Kidney tubule cell (primary cell): ENCODE measurements at places on chromosomes 5 and 9.

DNA sequence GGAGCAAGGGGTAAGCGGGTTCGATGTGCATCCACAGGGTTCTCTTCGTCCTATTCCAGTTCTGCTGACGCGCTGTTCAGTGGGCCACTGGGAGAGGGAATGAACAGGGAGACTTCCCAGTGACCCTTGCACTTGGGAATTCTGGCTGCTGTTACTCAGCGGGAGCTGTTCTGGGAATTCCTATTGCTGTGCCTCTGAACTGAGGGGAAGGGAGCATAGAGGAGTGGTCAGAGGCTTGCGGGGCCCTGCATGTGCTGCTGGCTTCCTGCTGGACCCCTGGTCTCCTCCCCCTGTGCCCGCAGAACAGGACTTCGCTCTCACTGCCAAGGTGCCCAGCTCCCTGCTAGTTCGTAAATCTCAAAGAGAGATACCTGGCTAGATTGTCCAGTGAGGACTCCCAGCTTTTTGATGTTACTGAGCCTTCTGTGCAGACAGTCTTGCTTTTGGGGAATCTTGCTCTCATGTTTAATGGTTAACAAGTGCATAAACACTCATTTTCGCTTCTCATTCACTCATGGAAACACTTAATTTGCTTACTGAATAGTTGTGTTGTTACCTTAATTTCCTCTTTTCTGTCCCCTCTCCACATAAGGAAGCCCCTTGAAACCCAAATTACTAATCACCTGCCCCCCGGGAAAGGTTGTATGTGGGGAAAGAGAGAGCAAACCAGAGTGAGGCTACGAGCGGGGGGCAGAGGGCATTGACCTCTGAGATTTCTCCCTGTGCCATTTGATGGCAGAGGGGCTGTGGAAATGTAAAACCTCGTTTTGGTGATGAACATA lies 5.9 kb downstream of the TRIO start:
- DNase-seq = peak; percentile 60

GRCh38 chr9:86531971-86532640 lies 177.9 kb upstream of the TUT7 start:
- DNase-seq = no peak

DNA sequence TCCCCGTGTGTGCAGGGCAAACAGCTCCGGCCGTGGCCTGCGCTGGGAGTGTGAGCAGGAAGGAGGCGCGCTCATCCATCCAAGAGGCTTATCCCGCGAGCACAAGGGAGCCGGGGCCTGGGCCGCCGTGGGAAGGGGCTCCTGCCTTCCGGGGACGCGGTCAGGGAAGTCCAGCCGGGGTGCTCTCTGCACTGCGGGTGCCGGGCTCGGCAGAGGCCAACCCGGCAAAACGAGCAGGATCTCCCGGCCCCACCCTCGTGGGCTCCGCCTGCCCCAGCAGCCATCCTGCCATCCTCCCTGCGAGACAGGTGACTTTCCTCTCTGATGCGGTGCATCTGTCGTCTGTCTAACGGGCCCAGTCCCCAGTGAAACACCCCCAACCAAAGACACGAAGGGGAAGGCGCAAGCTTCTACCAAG lies 244.2 kb downstream of the AUH start:
- no peak for DNase-seq

DNA sequence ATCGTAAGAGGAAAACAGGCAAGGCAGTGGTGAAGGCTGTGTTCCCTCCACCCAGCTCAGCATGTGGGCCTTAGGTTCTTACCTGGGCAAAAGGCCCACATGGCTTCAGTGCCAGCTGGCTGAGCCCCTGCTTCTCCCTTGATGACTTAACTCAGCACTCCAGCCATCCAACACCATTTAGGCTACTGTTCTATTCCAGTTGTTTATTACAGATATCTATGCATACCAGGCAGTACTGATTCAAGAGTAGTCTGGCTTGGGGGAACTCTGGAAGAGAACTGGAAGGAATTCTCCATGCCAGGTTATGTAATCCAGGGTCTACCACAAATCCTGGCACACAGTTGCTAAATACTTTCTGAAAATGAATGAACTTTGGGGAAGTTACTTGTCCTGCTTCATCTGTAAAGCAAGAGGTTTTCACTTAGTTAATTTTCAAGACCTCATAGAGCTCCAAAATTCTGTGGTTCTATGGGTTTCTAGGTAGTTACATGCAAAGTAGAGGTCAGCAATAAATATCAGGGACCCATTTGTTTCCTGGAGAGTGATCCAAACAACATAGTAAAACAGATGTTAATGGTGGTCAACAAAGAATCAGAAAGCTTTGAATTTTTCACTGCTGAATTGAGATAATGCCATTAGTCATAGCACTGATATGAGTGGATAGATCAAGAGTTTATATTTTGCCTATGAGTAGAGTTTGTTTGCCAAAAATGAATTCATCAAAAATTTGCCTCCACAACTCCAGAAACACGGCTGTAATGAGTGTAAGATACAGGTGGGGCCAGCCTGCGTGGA lies 88.2 kb upstream of the OSMR start:
- no peak for DNase-seq

GRCh38 chr5:147436596-147436995 lies 73.3 kb downstream of the DPYSL3 start:
- no peak for DNase-seq

DNA sequence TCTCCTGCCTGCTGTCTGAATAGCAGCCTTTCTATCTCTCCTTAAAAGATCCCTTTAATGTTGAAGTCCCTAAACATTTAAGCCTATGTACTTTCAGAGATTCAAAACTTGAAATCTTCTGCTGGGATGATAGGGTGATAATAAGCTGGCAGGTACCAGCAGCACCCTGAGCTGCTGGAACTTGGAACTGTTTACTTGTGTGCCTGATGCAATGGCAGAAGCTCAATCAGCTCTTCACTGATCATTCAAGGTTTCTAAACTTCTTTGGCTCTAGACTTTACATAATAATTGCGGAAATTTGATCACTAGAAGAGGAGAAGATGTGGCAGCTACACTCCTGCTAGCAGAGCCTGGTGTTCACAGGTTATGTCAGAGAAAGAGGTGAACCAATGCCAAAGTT lies 27.6 kb downstream of the MRPS27 start:
- DNase-seq = no peak

DNA sequence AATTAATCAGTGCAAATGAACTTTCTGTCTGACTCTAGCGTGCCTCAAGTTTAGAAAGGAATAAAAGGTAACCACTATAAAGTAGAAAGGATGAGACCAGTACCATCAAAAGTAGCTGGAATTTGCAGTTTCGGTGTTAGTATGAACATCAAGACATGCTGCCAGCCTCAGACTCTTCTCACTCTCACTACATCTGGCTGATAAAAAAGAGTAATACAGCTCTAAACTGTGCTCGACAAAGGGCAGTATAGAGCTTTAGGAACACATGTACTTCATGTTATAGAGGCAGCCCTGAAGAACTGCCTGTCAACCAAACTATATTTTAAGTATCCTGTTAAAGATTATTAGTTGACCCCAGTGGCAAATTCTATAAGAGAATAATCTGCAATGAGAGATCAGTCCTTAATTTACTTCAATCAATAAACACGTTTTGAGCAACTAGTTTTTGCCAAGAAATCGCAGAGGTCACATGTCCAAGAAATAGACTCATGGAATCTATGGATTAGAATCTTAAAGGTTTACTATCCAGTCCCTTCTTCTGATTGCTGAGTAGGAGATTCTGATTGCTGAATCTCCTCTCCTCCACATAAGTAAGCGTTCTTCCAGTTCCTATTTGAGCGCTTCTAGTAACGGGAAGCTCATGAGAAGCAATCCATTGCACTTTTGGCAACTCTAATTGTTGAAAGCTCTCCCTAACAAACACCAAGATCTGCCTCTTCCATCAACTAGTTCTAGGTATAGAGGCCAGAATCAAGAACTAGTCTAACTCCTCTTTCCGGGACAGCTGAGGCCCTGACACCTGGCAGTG lies 941 bp downstream of the XPA start:
- no peak for DNase-seq

DNA sequence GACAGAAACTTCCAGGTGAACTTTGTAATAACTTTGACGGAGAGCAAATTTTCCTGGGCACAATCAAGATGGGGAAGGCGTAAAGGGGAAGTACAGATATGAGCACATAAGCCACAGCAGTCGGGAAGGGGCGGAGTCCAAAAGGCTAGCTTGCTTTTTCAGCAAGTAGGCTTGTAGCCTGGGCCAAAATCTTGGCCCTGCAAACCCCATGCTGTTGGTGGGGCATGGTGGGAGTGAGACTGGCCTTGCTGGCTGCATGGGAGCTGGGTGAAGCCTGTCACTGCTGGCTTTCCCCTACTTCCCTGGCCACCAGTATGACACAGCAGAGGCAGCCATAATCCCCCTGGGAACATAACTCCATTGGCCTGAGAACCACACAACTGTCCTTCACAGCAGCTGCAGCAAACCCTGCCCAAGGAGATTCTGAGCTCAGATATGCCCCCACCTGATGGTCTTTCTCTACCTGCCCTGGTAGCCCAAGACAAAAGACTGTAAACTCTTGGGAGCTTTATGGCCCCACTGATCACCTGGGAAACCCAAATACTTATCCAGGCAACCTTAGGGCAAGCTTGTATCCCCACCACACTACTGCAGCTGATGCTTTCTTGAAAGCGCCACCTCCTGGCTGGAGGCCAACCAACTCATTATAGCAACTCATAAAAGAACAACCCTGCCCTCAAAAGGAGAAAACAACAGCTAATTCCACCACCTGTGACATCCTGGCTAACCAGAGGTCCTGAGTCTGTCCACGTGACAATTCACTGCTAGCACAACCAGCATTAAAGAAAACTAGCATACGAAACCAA lies 24.0 kb downstream of the DCTN4 start:
- DNase-seq = no peak

GRCh38 chr9:98236901-98237487 lies 18.5 kb downstream of the TBC1D2 start:
- no peak for DNase-seq

DNA sequence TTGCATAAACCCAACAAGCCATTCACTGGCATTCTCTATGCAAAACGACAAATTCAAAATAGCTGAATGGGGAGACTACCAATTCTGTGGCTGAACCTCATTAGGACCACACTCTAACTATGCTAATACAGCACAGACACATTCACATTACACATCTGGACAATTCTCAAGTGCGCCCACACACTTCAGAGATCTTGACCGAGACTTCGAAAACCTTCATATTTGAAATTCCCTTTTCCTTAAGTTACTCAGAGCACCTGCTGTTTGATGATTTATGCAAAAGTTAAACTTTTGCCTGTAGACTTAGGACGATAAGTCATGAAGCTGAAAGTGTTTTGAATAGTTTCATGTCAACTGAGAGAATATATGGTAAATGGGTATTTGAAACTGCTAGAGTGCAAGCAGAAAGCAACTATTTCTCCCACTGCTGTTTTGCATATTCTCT lies 111.9 kb downstream of the FBN2 start:
- peak; percentile 6 for DNase-seq

DNA sequence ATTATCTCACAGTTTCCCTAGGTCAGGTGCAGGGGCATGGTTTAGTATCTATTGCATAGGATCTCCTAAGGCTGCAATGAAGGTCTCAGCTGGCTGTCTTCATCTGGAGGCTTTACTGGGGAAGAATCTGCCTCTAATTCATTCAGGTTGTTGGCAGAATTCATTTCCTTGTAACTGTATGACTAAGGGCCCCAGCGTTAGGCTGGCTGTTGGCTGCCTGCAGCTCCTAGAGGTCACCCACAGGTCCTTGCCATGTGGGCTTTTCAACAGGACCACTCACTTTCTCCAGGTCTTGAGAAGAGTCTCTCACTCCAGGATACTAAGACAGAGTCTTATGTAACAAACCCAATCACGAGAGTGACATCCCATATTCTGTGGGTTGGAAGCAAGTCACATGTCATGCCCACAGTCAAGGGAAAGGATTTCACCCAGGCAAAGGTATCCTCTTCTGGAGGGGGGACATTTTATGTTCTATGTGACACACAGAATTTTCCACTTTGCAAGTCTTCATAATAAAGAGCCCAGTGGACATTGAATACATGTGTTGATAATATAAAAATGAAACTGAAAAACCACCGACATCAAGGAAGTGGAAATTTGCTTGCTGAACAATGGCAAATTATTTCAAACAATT lies 38.2 kb downstream of the HMHB1 start:
- DNase-seq = peak; percentile 39

GRCh38 chr9:112751056-112751795 lies 666 bp downstream of the SNX30 start:
- peak; percentile 89 for DNase-seq

DNA sequence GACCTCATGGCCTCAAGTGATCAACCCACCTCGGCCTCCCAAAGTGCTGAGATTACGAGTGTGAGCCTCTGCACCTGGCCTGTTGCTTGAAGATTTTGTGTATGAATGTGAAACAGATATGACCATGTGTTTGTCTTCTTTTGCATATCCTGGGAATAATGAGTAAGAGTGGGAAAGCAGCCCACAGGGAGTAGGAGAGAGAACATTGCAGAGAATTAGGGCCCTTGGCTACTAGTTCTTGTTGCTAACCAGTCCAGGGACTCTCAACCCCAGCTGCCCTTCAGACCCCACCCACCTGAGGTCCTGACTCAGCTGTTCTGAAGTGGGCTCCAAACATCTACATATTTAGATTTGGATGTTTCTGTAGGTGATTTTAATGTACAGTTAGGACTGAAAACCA lies 125.5 kb downstream of the MTX3 start:
- DNase-seq = no peak

DNA sequence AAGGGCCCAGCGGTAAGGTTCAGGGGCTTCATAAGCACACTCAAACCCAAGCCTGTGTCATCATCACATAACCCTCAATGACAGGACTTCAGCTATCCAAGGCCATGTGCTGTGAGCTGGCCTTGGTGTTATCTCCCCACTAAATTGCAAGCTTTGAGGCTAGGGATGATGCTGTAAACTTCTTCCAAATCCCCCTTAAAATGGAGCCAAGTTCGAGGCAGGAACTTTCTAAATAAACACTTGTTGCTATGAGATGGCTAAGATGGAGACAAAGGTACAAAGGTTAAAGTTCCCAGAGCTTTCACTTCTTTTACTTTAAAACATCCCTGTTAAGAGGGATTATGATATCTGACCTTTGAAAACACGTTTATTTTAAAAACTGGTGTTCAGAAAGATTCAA lies 123.6 kb downstream of the MYO10 start:
- no peak for DNase-seq
